ENCODE measurements at places on chromosomes 5 and 9. TPM values are rescaled to one million over a fixed set of nuclear protein-coding genes. Genes with fewer than 3 reads are reported as not detected.

The C9orf43 gene
- 0.41 TPM for total RNA-seq

The FGD3 gene
- 0.36 TPM for total RNA-seq

The CDH9 gene
- not detected for total RNA-seq

The SERINC5 gene
- total RNA-seq, result 4.6 TPM

The SPRY4 gene
- 7.1 TPM for total RNA-seq

The CDH6 gene
- 0.07 TPM for total RNA-seq

The PLAA gene
- 31.2 TPM for total RNA-seq

The SAPCD2 gene
- total RNA-seq, result 26.4 TPM
